ENCODE measurements at places on chromosomes 5 and 9.

GRCh38 chr9:130026583-130027340 lies 16.2 kb downstream of the FNBP1 start:
- no peak for DNase-seq

DNA sequence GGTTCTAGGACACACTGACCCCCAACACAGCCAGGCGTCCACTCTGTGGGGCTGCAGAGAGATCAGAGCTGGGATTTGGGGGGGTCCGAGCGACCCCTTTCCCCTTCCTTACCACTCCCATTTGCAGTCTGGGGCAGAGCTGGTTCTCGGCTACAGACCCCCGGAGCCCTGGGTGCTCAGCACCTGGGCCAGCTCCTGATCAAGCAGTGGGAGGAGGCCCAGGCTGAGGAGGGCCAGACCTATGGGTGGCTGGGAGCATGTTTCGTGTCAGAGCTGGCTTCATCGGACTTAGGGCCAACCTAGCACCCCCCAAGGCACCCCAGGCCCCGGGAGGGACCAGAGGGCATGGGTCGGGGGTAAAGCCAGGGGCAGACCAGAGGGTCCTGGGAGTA lies 7.6 kb downstream of the GRIN1 start:
- DNase-seq = no peak

DNA sequence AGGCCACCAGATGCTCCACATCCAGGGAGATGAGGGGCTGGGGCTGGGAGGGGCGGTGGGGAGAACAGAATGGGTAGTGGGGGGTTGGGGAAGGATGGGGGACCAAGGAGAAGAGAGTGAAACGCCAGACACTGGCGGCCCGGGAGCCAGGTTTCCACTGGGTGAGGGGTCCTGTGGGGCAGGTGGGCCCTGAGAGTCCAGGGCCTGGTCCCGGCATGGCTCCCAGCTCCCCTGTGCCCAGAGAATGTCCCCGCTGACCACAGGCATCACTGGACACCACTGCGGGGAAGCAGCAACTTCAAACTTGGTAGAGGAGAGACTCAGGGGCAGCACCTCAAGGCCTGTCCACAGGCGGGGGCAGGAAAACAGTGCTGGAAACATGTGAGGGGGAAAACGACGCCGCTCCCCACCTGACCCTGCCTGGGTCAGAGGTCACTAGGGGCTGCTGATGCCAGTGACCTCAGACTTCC lies 13.2 kb downstream of the NINJ1 start:
- DNase-seq = no peak

DNA sequence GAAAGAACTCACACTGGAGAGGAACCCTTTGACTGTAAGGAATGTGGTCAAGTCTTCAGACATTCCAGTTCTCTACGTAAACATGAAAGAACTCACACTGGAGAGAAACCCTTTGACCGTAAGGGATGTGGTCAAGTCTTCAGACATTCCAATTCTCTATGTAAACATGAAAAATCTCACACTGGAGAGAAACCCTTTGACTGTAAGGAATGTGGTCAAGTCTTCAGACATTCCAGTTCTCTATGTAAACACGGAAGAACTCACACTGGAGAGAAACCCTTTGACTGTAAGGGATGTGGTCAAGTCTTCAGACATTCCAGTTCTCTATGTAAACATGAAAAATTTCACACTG lies 32.6 kb downstream of the MAPK9 start:
- no peak for DNase-seq

- no peak for DNase-seq
These were observed 52.3 kb downstream of the PSD2 start for GRCh38 chr5:139847790-139848507.

- DNase-seq = no peak
These were observed 1.1 kb downstream of the C9 start for GRCh38 chr5:39363217-39363616.

DNA sequence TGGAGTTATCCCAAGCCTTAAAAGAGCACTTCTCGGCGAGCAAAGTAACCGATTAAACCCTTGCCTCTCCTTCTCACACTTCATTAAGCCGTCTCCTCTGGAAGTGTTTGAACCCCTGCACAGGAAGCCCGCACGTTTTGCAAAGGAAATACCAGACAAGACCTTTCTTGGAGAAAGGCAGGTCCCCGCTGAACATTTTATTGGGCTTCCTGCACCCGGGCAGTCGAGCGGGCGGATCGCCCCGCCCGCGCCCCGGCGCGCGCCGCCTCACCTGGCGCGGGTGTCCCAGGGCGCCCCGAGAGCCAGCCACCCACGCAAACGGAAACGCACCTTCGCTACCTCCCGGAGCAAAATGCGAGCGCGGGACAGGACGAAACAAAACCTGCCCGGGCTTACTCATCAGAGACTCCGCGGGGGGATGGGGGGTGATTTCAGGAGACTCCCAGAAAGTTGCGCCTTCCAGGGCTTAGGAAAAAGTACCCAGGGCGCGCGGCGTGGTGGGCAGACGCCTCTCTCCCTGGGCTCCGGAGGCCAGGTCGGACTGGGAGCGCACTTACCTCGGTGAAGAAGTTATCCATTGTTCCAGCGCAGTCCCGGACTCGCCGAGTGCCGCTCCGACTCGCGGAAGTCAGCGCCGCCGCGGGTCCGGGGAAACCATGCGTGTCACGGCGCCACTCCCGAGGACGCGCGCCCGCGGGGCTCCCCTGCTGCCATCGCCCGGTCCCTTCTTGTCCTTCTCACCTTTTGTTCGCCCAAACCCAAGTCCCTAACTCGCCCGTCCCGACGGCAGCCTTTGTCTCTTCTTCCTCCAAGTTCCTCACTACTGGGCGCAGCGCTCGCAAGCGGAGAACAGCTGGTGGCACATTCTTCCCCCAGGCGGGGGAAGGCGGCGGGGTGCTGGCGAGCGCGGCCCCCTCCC lies 598 bp downstream of the MYO10 start:
- DNase-seq = no peak

DNA sequence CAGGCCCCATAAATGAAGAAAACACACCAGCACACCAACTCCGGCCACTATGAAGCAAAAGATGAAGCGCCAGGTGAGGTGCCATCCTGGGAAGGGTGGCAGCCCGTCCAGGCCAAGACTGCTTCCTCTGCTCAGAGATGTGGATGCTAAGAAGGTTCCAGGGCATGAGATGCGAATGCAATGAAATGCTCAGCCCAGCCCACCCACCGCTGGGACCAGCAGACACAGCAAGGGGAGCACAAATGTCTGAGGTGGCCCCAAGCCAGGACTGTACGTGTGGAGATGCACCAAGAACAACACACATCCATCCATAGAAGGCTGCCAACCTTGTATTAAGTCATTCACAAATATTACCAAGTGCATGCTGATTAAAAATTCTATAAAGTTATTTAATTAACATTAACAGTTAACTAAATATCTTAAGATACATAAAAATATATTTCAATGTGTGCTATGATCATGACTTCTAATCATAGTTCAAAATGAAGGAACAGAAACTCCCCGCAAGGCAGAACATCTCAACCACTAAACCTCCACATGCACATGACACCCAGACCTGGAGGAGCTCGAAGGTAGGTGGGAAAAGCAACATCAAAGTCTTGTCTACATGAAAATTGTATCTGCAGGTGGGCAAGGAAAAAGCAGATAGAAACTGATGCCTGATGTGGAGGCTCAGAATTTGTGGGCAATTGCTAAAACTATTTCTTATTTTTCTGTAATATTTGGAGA lies 43.7 kb downstream of the BICD2 start:
- DNase-seq = no peak

DNA sequence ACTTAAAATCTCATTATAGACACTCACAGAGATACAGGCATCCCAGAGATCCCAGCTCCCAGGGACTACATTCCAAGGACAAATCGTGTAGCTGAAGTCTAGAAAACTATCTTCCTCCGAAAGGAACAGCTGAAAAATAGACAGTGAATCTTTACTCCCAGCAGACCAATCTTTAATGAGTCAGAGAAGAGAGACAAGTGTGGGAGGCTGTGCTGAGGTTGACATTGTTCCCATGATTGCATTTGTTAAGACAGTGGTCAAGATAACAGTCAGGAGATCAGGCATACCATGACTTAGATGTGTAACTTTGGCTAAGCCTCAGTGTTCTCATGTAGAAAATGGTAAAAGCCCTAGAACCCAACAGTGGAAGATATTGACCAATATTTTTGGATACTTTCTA lies 120.7 kb downstream of the PAPPA start:
- no peak for DNase-seq

DNA sequence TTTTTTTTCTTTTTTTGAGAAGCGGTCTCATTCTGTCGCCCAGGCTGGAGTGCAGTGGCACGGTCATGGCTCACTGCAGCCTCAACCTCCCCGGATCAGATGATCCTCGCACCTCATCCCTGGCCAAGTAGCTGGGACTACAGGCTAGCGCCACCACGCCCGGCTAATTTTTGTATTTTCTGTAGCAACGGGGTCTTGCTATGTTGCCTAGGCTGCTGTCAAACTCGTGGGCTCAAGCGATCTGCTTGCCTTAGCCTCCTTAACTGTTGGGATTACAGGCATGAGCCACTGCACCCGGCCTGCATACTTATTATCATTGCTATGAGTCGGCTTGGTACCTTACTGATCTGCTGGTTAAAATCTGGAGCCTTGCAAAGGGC lies 790 bp upstream of the IARS1 start:
- no peak for DNase-seq

DNA sequence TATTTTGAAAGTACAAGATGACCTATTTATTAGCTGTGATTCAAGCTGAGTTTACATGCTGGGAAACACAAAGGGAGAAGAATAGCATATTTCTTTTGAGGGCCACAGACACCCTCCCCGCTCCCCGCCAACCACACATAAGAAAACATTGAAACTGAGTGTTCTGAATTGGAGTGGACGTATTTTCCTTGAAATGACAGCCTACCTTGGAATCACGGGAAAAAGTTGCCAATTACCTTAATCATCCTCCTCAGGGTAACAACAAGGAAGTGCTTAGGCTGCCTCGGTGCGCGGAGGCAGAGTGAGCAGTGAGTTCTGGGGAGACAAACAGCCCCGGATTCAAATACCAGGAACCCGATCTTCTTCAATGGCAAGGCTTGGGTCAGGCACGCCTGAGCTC lies 31.4 kb downstream of the CFAP77 start:
- no peak for DNase-seq

- DNase-seq = no peak
These were observed 635.4 kb downstream of the IRX1 start for GRCh38 chr5:4230786-4231641.

- no peak for DNase-seq
These were observed 159.5 kb downstream of the GABRG2 start for GRCh38 chr5:162227075-162227474.

GRCh38 chr5:34535944-34536623 lies 120.0 kb upstream of the RAI14 start:
- DNase-seq = no peak

DNA sequence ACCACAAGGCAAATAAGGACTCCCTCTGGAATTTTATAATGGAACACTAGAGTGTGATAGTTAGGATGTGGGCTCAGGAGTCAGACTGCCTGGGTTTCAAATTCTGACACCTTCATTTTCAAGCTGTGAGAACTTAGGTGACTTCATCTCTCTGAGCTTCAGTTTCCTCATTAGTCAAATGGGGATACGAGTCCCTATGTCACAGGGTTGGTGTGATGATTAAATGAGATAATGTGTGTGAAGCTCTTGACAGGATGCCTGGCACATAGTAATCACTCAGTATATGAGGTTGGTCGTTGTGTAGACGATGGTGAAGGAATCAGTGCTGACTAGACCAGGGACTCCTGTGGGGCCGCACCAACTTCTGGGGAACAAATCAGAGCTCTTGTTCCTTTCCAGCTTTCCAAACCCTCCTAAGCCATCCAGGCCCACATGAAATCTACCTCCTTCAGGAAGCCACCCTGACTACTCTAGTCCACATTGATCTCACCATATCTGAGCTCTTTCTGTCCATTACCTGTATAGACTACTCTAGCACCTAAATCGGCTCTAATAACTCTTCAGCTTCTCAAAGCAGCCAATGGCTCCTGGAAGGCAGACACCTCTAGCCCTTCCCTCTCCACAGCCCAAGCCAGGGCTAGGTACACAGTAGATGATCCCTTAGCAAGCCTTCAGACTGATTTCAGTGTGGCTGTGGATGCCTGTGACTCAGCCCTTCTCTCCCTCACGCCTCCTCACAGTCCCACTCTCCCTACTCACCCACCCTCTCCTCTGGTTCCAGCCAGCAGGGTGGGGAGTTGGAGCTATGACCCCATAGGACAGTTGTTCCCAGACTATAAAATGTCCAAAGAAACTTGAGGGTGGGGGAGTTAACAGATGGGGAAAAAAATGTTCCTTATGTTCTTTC lies 2.5 kb upstream of the TCF7 start:
- no peak for DNase-seq

DNA sequence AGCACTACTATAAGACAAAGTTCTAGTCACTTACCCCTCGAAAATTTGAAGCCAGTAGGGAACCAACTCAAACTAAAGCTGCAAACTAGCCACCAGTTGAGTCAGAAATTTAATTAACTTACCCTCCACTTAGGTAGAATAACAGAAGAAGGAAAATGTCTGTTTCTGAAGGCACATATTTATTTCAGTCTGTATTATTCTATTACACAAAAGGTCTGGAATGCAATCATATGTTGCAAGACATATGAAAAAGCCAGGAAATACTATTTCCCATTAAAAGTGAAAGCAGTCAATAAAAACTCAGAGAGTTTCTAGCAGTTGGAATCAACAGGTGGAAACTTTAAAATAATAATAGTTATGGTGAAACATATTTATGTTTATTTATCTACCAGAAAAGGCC lies 79.2 kb upstream of the SLCO4C1 start:
- DNase-seq = no peak

GRCh38 chr5:159096924-159097783 lies 2.6 kb downstream of the EBF1 start:
- no peak for DNase-seq

- no peak for DNase-seq
These were observed 28.2 kb downstream of the NMUR2 start for GRCh38 chr5:152376886-152377285.

GRCh38 chr5:39455645-39456044 lies 30.9 kb upstream of the DAB2 start:
- DNase-seq = no peak

DNA sequence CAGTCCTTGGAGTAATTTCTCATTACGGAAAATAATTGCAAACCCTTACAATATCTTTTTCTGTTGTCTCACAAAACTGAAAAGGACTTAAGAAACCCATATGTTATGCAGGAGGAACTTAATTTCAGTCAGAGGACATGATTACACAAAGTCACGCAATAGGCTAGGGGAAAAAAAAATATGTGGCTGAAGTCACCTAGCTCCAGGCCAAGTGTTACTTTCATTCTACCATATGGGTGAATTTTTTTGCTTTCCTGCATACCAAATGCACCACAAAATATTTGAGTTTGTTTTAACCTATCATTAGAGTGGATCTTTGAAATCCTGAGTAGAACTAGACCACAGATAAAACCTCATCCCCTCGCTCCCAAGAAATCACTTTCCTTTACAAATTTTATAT lies 523.5 kb downstream of the CAAP1 start:
- no peak for DNase-seq

DNA sequence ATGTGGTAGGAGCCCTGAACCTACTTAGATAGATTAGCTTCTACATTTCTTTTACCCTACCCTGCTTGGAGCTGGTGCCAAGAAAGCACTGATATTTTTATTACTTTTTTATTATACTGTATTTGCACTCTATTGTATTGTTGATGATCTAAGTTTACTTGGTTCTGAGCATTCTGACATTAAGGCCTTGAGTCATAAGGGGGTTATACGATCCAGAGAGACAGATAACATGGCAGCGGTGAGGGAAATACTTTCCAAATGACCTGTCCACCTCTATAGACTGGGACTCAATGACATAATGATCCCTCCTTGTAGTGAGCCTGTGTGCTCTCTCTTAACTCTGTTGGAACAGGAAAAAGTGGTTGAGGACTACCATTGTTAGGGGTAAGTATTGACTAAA lies 176.3 kb downstream of the MAN2A1 start:
- no peak for DNase-seq

GRCh38 chr5:106142116-106142515 lies 1528.6 kb downstream of the EFNA5 start:
- DNase-seq = no peak
